ENCODE measurements at places on chromosomes 1 and 21.

GRCh38 chr21:39258207-39258606 is 55.2 kb downstream of the BRWD1 start:
- DNase-seq = no peak

DNA sequence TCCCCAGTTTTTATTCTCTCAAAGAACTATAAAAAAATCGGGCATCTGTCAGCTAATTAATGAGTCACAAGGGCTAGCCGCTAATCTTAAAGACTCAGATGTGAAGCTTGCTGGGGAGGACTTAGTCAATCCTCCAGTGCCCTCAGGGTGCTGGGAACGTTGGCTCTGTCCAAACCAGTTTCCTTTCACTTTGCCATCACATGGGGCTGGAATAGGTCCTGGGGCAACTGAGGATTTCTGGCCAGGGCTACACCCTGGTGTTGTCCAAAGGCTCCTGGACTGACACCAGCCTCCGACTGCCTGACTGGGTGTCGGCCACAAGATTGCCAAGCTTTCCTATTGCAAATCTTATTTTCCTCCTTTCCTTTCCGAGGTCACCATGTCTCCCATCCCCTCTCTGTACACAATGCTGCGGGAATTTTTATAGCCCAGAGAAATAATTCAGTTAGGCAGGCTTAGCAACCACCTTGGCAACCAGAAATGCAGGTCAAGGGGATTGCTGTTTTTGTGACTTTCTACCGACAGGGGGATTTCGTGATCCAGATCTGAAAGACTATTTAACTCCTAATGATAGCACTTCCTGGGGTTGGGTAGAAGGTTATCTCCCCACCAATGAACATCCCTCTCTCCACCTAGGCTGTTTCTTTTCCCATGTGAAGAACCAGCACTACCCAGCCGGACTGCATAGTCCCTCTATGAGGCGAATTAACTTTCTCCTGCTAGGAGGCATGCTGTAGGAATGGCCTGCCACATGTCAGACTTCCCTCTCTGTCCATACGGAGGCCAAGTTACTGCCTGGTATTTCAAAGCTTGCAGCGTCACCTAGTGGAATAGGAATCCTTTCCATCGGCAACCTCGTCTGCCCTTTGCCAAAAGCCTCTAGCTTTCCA is 29.9 kb upstream of the CTBS start:
- no peak for DNase-seq

DNA sequence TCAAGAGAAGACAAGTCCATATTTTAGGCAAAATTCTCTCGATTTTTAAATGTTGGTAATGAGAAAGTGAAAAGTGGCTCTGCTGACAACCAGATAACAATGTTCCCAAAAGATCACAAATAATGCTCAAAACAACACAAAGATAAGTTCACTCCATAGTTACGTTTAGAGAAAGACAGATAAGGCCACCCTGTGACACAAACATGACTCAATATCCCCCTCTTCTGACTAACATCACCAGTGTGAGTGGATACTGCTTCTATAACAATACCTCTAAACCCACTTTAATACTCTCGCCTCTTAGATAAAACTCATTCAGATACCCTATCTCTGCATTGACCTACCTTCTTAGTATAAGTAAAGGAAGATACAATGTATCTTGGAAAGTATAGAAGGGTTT is 51.2 kb upstream of the RGS7 start:
- peak; percentile 12 for DNase-seq

DNA sequence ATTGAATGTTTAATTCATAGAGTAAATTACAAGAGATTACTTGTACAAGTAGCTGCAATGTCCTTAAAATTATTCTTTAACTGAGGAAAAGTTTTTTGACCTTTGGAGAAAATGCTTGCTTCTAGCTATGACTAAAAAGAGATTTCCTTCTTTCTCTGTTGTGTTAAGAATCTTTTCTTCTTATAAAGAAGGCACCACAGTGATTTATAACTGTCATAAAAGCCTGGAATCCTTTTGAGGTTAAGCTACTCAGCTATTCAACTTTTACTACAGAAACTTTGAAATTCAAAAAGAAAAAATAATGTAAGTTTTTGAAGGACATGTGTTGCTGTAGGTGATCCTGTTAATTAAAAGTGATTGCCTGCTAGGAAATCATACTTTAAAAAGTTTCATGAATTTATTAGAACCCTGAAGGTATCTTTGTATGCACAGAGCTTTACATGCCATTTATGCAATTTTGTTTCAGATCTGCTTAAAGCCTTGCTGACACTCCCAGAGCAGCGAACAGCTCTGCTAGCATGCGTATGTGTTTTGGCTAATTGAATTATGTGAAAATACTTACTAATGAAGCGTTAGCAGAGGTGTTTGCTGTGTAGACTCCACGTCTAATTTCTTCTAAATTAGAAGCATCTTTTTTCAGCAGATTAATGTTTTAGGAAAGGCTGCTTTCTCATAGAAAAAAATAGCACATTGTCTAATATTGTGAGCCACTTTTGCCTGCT is 94.7 kb upstream of the SMYD2 start:
- no peak for DNase-seq

GRCh38 chr1:83086346-83086745 is 912.6 kb downstream of the TTLL7 start:
- no peak for DNase-seq

GRCh38 chr1:65758128-65758527 is 34.6 kb upstream of the PDE4B start:
- DNase-seq = no peak

- no peak for DNase-seq
These were observed 39.7 kb downstream of the CD34 start for GRCh38 chr1:207871117-207871649.

DNA sequence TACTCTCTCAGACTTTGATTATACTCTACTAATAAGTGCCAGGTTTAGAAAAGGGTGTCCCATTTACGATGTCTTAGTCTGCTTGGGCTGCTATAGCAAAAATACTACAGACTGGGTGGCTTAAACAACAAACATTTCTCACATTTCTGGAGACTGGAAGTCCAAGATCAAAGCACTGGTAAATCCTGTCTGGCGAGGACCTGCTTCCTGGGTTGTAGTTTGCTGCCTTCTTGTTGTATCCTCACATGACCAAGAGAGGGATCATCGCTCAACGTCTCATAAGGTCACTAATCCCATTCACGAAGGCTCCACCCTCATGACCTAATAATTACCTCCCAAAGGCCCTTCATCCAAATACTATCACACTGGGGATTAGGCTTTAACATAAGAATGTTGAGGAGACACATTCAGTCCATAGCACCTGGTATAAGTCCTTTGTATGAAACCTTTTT is 12.0 kb downstream of the PRDX6 start:
- peak; percentile 34 for DNase-seq

DNA sequence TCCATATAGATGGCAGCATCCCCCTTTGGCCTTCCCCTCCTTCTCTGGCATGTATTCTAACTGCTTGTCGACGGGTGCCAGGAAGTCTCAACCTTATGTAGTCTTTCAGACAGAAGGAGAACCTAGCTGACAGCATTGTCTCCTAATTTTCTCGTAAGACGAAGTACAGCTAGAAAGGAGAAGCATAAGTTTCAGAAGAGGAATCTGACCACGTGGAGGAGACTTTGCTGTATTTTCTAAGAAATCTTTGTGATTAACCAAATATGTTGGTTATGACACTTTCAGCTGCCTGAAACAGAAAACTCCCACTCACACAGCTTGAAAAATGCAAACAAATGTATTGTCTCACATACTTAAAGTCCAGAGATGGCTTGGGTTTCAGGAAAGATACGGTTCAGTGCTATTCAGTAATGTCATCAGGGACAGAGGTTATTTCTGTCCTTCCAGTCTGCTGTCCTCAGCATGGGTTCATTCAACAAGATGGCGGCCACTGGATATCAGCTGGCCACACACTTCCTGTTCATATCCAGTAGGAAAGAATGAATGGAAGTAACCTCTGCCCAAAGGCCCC is 109.5 kb upstream of the ZNF648 start:
- DNase-seq = peak; percentile 42

DNA sequence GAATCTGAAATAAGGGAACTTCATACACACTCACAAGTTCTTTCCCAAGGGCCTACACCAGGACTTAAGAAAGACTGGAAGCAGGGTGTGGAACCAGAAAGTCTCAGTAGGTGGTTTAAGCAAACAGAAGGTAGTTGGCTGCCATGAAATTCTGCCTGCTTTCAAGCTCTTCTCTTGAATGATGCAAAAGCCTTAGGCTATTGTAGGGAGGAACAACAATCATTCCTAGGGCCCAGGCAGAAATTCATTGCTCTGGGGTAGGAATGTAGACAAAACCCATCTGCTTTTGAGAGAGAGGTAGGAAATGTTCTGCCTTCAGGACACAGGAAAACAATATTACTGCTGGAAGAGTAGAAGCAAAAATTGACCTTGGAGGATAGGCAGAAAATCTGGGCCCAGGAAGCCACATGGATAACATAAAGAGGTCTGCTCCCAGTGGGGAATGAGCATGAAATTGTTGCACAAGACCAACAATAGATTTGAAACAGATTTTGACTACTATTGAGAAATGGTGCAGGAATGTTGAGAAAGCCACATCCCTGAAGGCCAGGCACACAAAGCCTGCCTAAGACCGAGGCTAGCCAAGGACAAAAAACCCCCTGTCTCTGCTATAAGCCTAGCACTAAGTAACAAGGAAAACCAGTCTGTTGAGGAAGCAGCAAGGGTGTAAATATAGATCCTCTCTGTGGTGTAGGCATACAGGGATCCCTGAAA is 22.7 kb upstream of the SFT2D2 start:
- DNase-seq = no peak

- DNase-seq = no peak
These were observed 263.8 kb downstream of the KAZN start for GRCh38 chr1:14862114-14862771.

- peak; percentile 32 for DNase-seq
These were observed 128.0 kb downstream of the SETD4 start for GRCh38 chr21:35932232-35932911.

DNA sequence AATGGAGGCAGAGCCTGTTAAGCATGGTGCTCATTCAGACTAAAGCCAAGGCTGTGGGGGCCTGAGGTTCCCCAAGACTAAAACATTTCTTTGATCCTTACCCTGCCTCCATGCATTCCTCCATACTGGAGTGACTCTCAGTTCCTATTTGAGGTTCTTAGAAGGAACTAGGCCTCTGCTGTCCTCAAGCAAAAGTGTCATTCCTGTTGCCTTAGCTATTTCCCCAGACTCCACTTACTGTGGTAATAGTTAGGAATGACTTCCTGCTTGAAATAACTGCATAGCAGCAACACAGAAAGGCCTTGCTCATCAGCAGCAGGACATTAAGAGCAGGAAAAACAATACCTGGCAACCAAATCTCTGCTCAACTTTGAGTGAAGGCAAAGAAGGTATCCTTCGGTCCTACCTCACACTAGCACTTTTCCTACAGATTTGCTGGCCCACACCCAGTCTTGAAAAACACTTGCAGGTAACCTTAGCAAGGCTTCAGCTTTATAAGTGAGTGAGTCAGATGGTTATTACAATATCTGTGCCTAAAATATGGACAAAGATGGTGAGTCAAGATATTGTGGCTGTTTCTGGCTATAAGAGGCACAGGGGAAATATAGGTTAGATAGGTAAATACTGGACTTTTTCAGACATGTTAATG is 14.8 kb downstream of the LRRC41 start:
- no peak for DNase-seq

DNA sequence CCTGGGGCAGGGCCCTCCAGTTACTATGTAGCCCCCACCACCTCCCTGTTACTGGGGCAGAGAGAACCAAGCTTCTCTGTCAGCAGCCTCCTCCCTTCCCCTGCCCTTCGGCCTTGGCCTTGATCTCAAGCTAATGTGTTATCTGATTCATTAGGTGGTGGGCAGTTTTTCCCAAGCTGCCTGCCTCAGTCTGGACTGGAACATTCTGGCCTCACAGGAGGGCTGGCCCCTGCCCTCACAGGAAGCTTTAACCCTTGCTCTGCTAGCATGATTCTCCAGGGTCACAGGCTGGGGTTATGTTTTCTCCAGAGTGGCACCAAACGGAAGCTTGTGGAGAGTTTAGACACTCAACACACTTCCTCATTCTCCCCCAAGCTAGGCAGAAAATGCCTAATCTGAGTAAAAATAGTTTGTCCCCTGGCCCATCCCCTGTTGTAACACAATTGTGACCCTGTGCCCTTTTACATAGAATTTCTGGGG is 37.2 kb upstream of the SLC6A9 start:
- DNase-seq = peak; percentile 25

GRCh38 chr1:174262349-174263241 is 103.3 kb downstream of the RABGAP1L start:
- peak; percentile 63 for DNase-seq

GRCh38 chr1:172581779-172582178 is 48.8 kb downstream of the SUCO start:
- peak; percentile 32 for DNase-seq

DNA sequence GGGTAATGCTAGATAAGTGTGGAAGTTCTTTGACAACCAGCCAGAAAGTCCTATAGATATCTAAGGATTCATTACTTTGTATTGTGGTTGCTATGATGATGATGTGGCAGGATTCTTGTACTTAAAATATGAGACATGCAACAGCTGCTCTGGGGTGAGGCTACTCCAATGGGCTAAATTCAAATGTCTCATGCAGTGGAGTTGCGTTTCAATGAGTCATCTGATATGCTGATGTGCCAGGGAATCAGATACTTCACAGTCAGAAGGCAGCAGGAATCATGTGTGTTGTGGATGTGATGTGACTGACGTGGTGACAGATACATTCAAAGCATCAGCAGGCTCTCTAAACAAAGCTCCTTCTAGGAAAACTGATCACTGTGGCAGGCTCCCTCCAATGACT is 66.5 kb downstream of the TSEN15 start:
- no peak for DNase-seq

DNA sequence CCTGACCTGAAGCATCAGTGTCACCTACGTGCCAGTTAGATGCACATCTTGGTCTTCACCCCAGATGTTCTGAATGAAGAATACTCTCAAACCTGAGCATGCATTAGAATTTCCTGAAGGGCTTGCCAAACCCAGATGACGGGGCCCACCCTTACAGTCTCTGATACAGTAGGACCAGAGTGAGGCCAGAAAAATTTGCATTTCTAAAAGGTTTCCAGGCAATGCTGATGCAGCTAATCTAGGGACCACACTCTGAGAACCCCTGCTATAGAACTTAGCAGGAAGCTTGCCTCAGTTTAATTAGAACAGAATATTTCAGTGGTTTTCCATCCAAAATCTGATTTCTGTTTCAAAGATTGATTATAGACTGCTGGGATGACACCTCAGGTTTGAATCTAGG is 9.9 kb upstream of the CTBS start:
- no peak for DNase-seq

DNA sequence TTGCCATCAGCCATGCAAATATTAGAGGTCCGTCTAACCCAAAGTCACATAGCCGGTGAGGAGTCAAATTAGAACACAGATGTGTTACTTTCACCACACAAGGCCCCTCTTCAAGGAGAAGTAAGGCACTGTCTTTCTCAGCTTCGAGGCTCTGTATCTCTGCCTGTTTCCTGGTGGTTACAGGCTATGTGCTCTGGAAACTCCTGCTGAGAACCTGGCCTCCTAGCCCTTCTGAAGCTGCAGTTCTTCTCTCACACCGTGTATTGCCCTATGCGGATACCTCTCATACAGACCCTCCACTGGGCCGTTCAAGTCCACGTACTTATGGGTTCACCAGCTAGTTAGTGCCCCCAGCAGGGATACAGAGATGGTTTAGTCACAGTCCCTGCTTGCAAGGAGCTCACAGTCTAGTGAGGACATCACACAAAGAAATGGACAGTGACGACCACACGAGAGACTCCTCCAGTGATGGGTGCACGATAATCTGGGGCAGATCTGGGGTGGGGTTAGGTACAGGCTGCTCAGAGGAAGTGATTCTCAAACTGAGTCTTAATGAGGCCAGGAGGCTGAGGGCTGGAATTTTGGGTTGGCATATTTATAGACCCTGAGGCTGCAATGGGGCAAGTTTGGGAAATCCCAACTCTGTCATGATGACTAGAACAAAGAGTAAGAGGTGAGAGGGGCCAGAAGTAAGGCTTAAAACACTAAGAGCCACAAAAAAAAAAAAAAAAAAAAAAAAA is 22.8 kb upstream of the ELOA start:
- DNase-seq = no peak
